ENCODE measurements at places on chromosomes 7 and 10.

DNA sequence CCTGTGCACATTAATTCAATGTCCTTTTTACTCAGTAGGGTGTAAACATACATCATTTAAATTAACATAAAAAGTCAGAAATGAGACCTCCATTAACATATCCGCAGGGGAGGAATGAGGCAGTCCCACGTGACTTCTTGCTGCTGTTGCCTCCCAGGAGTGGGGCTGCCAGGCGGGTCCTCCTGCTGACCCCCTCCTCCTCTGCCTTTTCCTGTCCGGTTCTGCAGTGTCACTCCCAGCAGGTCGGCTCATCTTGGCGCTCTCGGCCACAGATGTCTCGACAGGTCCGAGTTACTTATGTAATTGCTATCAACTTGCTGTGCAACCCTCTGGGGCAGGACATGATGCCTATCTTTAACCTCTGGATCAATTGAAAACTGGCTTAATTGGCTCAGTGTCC lies 329.6 kb downstream of the GALNT17 start:
- DNase-seq = no peak

- DNase-seq = no peak
These were observed 312.7 kb upstream of the IGFBP3 start for GRCh38 chr7:46233585-46234329.

GRCh38 chr7:1703441-1703840 lies 33.4 kb downstream of the ELFN1 start:
- no peak for DNase-seq

- DNase-seq = no peak
These were observed 101.6 kb upstream of the SP4 start for GRCh38 chr7:21326241-21326640.

- no peak for DNase-seq
These were observed 608.3 kb upstream of the C7orf33 start for GRCh38 chr7:147982307-147982706.

- no peak for DNase-seq
These were observed 51.7 kb upstream of the PPIF start for GRCh38 chr10:79295563-79295962.

- DNase-seq = no peak
These were observed 103.6 kb upstream of the PDSS1 start for GRCh38 chr10:26593896-26594295.

- DNase-seq = no peak
These were observed 93.2 kb downstream of the CFTR start for GRCh38 chr7:117572856-117573620.

- DNase-seq = no peak
These were observed 3.7 kb downstream of the PDZD7 start for GRCh38 chr10:101027106-101027720.

DNA sequence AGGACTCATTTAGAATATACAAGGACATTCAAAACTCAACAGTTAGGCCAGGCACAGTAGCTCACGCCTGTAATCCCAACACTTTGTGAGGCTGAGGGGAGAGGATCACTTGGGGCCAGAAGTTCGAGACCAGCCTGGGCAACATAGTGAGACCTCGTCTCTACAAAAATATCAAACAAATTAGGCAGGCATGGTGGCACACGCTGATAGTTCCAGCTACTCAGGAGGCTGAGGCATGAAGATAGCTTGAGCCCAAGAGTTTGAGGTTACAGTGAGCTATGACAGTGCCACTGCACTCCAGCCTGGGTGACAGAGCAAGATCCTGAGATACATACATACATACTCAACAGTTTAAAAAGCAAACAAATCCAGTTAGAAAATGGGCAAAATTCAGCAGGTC lies 44.9 kb downstream of the GNA12 start:
- DNase-seq = no peak

GRCh38 chr10:62851442-62851841 lies 35.3 kb upstream of the EGR2 start:
- DNase-seq = no peak

DNA sequence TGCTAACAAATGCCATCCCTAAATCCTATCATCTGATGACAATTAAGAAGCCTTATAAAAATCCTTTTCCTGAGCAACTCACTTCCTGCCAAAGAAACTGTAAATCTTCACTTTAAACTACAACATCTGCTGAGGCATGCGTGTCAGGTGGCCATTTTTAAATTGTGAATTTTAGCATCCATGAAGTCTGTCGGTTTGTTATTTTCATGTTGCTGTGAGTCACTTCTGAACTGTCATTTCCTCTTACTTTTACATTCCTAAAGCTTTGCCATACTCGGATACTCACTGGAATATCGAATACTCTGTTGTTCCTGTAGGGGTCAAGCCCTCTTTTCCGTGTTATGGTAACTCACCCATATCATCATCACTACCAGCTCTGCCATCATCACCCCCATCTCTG lies 34.3 kb upstream of the TMEM26 start:
- DNase-seq = no peak

DNA sequence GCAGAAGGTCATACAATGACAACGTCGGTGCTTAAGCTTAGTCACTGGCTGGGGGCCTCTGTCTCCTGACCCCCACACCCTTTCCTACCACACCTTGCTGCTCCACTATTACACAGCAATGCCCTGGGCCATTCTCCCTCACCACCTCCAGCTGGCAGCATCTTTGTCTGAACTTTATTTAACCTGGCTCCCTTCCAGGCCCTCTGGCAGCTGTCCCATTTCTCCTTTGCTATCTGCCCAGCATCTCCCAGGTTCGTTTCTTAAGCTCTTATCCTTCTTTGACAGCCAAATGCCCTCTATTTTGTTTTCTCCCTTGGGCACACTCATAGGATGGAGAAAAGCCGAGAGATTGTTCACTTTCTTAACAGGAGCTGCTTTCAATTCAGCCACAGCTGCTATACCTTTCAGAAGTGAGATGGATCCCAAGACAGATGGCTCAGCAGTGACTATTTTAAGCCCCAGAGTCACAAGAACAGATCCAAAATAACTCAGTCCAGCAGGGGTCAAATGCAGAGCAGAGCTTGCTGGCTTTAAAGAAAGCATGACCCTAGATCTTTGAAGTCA lies 1277.1 kb upstream of the AUTS2 start:
- DNase-seq = no peak

- DNase-seq = no peak
These were observed 237.3 kb downstream of the MAD1L1 start for GRCh38 chr7:1995426-1995825.

DNA sequence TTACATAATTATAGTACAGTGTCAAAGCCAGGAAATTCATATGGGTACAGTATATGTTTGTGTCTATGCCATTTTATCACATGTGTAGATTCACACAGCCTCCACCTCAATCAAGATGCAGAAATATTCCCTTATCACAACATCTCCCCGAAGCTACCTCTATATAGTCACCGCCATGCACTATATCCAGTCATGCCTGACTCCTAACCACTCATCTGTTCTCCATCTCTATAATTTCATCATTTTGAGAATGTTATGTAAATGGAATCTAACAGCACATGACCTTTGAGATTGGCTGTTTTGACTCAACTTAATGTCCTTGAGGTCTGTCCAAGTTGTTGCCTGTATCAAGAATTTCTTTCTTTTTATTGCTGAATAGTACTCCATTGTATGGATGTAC lies 22.3 kb upstream of the SLC25A13 start:
- no peak for DNase-seq

DNA sequence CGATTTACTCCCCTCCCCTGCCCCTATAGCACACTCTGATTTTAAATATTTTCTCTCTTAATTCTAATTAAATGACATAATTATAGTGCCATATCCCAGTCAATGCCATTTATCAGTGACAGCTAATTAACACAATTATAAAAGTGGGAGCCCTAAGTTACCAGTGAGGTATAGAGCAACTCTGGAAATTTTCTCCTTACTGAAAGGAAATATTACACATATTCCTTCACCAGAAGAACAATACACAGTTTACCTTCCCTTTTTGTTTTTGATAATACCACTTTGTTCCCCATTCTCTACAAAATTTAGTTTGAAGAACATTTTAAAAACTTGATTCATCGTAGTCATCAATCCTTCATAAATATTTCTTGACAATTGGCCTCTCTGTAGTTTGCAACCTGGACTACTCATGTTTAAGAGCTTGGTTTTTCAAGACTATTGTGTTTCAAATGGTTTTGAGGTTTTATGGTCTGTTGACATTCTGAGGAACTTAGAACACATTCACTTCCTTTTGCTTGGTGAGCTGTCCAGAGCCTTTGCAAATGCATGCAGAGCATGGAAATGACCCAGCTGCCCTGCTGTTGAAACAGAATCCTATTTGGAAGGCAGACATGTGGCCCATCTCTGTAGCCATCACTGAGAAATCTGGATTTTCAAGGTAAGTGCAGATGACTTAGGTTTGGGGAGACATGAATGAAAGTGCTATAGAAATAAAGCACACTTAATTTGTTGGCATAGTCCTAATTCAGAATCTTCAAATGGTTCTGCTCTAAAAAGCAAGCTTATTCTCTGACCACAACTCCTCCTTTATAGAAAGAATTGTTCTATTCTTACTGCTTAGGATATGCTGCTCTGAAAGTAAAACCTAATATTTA lies at the start of gene GPR141:
TSS of gene GPR141 (plus strand) at position 521 of the 875 bp plus-strand sequence. CDS start 56,628 bp downstream, outside the sequence.
- no peak for DNase-seq

DNA sequence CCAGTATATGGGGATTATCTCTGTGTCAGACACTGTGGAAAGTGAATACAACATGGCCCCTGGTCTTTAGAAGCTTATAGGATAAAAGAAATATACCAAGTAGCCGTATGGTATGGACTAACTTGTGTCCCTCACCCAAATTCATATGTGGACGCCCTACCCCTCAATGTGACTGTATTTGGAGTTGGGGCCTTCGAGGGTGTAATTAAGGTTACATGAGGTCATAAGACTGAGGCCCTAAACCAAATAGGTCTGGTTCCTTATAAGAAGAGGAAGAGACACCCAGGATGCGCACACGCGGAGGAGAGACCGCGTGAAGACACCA lies 36.3 kb downstream of the ASB13 start:
- DNase-seq = no peak

- no peak for DNase-seq
These were observed 337.0 kb downstream of the PTEN start for GRCh38 chr10:88200312-88201032.

DNA sequence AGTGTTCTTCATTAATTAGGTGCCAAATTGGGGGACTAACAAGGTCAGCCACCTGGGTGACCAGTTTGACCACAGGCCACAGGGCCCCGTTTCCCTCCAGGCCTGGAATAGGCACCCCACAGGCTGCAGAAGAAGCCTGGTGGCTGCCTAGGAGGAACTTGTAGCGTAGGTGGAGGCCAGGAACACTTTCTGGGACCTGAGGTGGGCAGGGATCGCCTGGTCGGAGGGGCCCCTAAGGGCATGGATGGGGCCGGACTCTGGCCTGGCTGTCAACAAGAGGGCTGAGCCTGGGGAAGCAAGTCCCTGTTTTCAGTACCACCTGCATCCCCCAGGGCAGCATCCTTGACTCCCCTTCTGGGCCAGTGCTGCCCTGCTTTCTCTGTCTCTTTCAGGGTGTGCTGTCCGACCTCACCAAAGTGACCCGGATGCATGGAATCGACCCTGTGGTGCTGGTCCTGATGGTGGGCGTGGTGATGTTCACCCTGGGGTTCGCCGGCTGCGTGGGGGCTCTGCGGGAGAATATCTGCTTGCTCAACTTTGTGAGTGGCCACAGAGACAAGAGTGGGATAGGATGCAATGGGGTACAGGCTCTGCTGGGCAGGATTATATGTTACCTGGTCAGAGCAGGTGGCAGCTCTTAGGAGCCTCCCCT lies 30.7 kb upstream of the SH2D4B start:
- DNase-seq = no peak

DNA sequence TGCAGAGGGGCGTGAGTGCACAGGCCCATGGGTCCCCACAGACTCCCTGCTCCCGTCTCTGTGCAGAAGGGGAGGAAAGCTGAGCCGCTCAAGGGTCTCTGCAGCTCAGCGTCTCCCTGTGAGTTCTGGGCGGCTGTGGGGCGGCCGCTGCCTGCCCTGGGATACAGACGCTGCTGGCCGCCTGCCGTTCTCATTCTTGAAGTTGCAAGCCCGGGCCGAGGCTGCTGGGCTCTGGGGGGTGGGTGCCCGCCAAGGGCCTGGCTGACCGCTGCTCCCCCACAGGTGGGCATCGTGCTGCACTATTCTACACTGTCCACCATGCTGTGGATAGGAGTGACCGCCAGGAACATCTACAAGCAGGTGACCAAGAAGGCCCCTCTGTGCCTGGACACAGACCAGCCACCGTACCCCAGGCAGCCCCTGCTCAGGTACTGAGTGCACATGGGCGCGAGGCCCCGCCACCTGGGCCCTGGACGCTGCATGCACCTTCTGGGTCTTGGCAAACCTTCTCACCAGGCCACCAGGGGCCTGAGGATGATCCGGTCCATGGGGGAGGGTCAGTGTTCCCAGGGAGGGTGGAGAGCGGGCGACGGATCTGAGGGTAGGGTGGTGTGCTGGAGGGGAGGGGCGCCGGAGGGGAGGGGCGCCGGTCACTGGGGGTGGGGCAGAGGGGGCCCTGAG lies 14.8 kb downstream of the ADGRA1 start:
- DNase-seq = no peak

DNA sequence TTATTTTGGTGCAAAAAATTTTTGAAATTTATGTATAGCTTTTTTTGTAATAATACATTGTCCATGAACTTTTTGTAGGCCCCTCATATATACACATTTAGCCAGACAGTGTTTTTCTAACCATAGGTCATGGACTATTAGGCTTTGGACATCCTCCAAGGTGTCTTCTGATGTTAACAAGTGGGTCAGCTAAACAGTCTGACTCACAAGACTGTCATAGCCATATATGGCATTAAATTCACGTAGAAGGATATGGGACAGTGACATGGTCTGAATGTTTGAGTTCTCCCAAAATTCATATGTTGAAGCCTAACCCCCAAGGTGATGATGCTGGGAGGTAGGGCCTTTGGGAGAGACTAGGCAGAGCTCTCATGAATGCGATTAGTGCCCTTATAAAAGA lies 14.0 kb upstream of the NUB1 start:
- no peak for DNase-seq

GRCh38 chr10:97721871-97722780 lies 8.6 kb downstream of the MARVELD1 start:
- no peak for DNase-seq

All from activated CD8-positive, alpha-beta memory T cell treated with anti-CD3 and anti-CD28 coated beads for 1 hour (primary cell).